ENCODE measurements at places on chromosomes 2 and 18.
A peak's percentile ranks its signal among the peaks of the same experiment; 100 is the strongest.

DNA sequence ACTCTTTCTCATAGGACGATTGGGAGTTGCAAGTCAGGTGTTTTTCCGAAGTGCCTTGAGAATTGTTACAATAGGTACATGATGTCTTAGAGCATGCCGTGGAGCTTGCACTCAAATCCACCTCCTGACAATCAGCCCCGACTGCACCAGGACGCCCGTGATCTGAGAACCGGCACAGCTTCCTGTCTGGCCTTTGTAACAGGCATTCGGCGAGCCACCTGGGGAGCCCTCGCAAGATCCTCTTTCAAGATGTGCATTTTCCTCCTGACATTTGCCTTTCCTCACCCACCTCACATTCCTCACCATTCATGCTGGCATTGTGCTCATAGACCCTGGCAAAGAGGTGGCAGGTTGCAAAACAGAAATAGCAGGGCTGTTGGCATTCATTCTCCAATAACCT lies 427.3 kb downstream of the GALR1 start:
- no peak for DNase-seq

DNA sequence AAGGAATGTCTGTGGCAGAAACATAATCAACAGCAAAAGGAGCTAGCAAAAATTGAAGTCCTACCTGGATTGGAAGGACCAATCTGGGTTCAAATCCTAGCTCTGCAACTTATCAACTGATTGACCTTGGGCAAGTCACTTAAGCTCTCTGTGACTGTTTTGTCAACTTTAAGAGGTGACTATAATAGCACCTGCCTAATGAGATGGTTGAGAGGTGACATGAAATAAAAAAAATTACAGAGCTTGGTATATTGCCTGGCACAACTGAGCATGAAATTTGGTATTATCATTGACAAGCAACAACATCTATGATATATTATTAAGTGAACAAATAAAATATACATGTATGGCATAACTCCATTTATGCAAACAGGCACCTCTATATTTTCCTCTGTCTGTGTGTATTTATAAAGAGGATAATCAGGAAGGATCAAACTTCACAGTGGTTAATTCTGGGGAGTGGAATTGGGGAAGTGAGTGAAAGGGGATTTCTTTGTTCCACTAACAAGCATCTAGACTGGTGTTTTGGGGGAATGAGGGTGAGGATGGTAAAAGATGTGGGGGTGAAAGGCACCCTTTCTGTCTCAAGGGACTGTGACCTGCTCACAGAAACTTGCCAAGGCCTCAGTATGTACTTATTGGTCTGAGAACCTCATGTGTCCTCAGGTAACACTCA lies 132.8 kb upstream of the SERTAD2 start:
- DNase-seq: no peak

GRCh38 chr2:189548666-189549448 lies 31.7 kb downstream of the SLC40A1 start:
- no peak for DNase-seq

- peak; percentile 12 for DNase-seq
Observed at GRCh38 chr2:23404426-23404825, 19.4 kb downstream of the KLHL29 start.

GRCh38 chr18:55054021-55054990 lies 95.0 kb upstream of the CCDC68 start:
- DNase-seq: peak; percentile 59

GRCh38 chr2:68124321-68124720 lies 33.4 kb upstream of the PNO1 start:
- DNase-seq: no peak

GRCh38 chr2:143645921-143646645 lies 516.9 kb downstream of the ARHGAP15 start:
- no peak for DNase-seq

DNA sequence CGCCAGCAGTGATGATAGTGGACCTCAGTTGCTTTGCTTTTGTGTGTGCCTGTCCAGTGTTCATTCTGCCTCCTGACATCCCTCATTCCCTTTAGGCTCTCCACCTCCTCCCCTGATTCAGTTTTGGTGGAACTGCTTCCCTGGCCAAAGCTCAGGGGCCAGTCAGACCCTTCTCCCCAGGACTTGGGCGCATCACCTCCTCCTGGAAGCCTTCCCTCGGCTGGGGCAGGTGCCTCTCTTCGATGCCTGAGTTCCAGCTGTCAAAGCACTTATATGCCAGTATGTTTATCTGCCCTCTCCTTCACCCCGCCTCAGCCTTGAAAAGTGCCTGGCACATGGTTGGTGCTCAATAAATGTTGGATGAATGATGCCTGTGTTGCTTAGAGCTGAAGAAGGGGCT lies 11.5 kb downstream of the NMUR1 start:
- DNase-seq: no peak

Data from C1 segment of cervical spinal cord (tissue), 14 donors.